G401 (cell line): ENCODE measurements at places on chromosomes 7 and 10. TPM values are rescaled to one million over a fixed set of nuclear protein-coding genes. Genes with fewer than 3 reads are reported as not detected.

DNA sequence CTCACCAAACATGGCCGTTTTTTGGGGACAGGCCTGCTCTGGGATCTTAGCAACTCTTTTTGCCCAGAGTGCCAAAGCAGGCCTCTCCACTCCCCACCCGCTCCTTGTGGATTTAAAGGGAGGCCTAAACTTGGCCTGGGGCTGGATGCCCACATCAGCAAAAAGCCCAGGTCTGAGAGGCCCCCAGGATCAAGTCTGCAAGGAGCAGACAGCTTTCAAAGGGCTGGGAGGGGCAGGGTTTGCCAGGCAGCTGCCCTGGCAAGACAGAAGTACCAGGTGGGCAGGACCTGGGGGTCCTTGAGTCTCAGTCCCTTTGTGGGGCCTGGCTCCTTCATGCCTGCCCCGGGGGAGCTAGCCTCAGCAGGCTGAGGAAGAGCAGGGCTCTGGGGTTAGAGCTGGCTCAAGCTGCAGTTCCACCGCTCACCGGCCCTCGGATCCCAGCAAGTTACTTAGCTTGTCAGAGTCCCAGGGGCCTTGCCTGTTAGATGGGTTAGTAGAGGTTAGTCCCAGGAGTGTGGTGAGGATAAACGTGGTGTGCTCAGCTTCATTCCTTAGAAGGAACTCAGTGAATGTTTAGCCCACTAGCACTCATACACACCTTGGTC lies 56.2 kb downstream of the ARHGAP22 start:
- DNase-seq: no peak

DNA sequence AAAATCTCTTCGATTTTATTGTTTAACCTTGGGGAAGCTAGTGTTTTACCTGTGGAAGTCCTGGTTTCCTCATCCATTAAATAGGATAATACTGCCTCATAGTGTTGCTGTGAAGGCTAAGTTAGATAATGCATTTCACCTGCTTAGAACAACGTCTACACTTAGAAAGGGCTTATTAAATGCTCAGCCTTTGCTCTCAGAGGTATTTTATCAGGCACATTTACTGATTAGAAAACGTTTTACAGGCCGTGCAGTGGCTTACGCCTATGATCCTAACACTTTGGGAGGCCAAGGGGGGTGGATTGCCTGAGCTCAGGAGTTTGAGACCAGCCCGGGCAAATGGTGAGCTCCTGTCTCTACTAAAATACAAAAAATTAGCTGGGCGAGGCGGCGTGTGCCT lies 144.4 kb downstream of the INSYN2A start:
- no peak for DNase-seq

- no peak for DNase-seq
Measured at GRCh38 chr10:128884496-128885072, 582.5 kb upstream of the MGMT start.

- DNase-seq: no peak
Measured at GRCh38 chr7:66331883-66332282, 126.7 kb downstream of the TPST1 start.

GRCh38 chr7:47361236-47361635 lies 220.7 kb downstream of the TNS3 start:
- DNase-seq: peak; percentile 29

GARS1 gene
- total RNA-seq: 171 and 234 TPM in 2 replicates

VIPR2 gene
- total RNA-seq: not detected in 2 replicates

GRCh38 chr7:157520249-157520648 lies 183.4 kb downstream of the DNAJB6 start:
- no peak for DNase-seq
